T-helper 17 cell (primary cell): ENCODE measurements at places on chromosomes 2 and 18.

- DNase-seq = no peak
- H3K27ac ChIP-seq = no peak overlapping the region
- peaks cover 13% of the 10 kb centered on the region for H3K36me3 ChIP-seq
- H3K4me3 ChIP-seq = no peak overlapping the region
Measured at GRCh38 chr2:230360028-230360427, 33.0 kb downstream of the SP140L start.

- peak; percentile 86 for DNase-seq
- no peaks in the 10 kb centered on the region for H3K27me3 ChIP-seq
- H3K36me3 ChIP-seq = no peaks in the 10 kb centered on the region
- peaks cover 56% of the 10 kb centered on the region for H3K4me1 ChIP-seq
- H3K4me3 ChIP-seq = peak within 1 kb of the TSS; percentile 91
- peak within 1 kb of the TSS; percentile 90 for H3K27ac ChIP-seq
Measured at GRCh38 chr2:240560084-240560479, at the start of gene DUSP28. TSS of gene DUSP28 (plus strand) at chr2:240560357. CDS start at chr2:240560685, 328 bp downstream.

GRCh38 chr2:230919681-230920080 is 5.4 kb downstream of the GPR55 start:
- peaks cover 23% of the 10 kb centered on the region for H3K4me1 ChIP-seq
- H3K27ac ChIP-seq = peak overlapping the region; percentile 37
- no peak for DNase-seq
- peaks cover 14% of the 10 kb centered on the region for H3K27me3 ChIP-seq
- H3K4me3 ChIP-seq = no peak overlapping the region
- peaks cover 3% of the 10 kb centered on the region for H3K36me3 ChIP-seq

- peaks cover 2% of the 10 kb centered on the region for H3K36me3 ChIP-seq
- H3K4me1 ChIP-seq = peaks cover 5% of the 10 kb centered on the region
- H3K27me3 ChIP-seq = peaks cover 48% of the 10 kb centered on the region
- no peak overlapping the region for H3K4me3 ChIP-seq
- no peak for DNase-seq
Measured at GRCh38 chr18:8711736-8712135, 6.4 kb downstream of the MTCL1 start.

DNA sequence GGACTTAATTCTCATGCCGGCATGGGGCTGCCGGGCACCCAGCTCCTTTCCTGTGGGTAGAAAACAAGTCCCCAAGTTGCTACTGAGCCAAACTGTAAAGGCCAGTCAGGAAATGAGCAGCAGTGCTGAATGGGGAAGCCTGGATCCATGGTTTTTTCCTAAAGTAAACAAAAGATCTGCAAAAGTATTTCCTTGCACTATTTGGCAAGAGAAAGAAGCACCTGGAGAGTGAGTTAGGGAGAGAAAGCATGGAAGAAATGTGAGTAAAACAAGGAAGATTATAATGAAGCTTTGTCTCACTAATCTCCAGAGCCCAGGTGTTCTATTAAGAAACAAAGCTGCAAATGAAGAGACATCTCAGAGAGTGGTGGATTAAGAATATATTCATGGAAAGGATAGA is 117.6 kb downstream of the METTL8 start:
- no peak for DNase-seq
- no peak overlapping the region for H3K27ac ChIP-seq
- peaks cover 32% of the 10 kb centered on the region for H3K4me1 ChIP-seq
- peaks cover 4% of the 10 kb centered on the region for H3K36me3 ChIP-seq
- no peak overlapping the region for H3K4me3 ChIP-seq

GRCh38 chr2:177326005-177326404 is 61.5 kb upstream of the NFE2L2 start:
- H3K36me3 ChIP-seq = peaks cover 7% of the 10 kb centered on the region
- no peak overlapping the region for H3K4me3 ChIP-seq
- no peak overlapping the region for H3K27ac ChIP-seq
- H3K4me1 ChIP-seq = peaks cover 4% of the 10 kb centered on the region

DNA sequence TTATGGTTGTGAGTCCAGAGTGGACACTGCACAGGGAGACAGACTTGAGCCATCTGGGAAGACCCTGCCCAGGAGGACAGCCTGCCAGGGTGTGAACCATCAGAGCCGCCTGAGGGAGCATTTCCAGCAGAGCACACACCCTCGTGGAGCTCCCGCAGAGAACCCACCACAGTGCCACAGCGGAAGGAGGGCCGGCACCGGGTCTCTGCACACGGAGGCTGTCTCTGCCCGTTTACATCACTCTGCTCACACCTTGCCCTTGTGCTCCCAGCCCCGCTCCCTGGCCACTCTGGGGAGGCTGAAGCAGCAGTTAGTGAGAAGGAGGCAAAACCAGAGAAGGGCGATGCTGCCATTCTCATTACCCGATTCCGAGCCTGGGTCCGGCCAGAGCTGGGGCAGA is 161.9 kb downstream of the KLHL29 start:
- no peak overlapping the region for H3K4me3 ChIP-seq
- peaks cover 2% of the 10 kb centered on the region for H3K36me3 ChIP-seq
- H3K27ac ChIP-seq = no peak overlapping the region
- no peak for DNase-seq
- H3K27me3 ChIP-seq = peaks cover 17% of the 10 kb centered on the region

DNA sequence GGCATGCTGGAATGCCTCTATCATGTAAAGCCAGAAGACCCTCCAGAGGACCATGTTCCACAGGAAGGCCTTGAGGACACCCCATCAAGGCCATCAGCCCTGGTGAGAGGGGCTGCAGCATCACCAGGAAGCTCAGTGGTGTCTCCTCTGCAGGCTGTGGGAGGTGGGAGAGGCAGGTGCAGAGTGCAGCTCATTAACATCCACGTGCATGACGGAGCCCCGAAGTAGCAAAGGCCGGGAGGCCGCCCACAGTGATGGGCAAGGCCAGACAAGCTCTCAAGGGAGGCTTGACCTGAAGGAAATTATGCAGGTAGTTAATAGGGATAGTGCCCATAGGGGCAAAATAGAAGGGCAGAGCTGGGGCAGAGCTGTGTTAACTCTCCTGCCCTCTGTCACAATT is 30.3 kb upstream of the SMCHD1 start:
- no peak for DNase-seq
- no peak overlapping the region for H3K4me3 ChIP-seq
- H3K27ac ChIP-seq = no peak overlapping the region
- H3K4me1 ChIP-seq = peaks cover 3% of the 10 kb centered on the region
- H3K36me3 ChIP-seq = no peaks in the 10 kb centered on the region

- H3K4me1 ChIP-seq = no peaks in the 10 kb centered on the region
- no peak for DNase-seq
- no peaks in the 10 kb centered on the region for H3K27me3 ChIP-seq
- no peak overlapping the region for H3K4me3 ChIP-seq
- peaks cover 2% of the 10 kb centered on the region for H3K36me3 ChIP-seq
Measured at GRCh38 chr2:207375207-207375875, 154.4 kb upstream of the CREB1 start.

GRCh38 chr2:178830451-178830850 is 23.2 kb upstream of the TTN start:
- no peak overlapping the region for H3K4me3 ChIP-seq
- H3K27ac ChIP-seq = no peak overlapping the region
- DNase-seq = no peak
- peaks cover 2% of the 10 kb centered on the region for H3K36me3 ChIP-seq
- H3K4me1 ChIP-seq = peaks cover 3% of the 10 kb centered on the region

- H3K27ac ChIP-seq = no peak overlapping the region
- H3K27me3 ChIP-seq = peaks cover 26% of the 10 kb centered on the region
- no peaks in the 10 kb centered on the region for H3K36me3 ChIP-seq
- no peak overlapping the region for H3K4me3 ChIP-seq
Measured at GRCh38 chr2:200258081-200258480, 48.4 kb upstream of the SPATS2L start.

GRCh38 chr2:86787736-86788135 is 3.0 kb downstream of the CD8A start:
- DNase-seq = no peak
- peaks cover 5% of the 10 kb centered on the region for H3K36me3 ChIP-seq
- no peak overlapping the region for H3K27ac ChIP-seq
- H3K4me3 ChIP-seq = no peak overlapping the region

GRCh38 chr18:13643261-13643751 is 83.1 kb downstream of the FAM210A start:
- H3K27me3 ChIP-seq = no peaks in the 10 kb centered on the region
- no peak for DNase-seq
- no peak overlapping the region for H3K4me3 ChIP-seq
- peaks cover 6% of the 10 kb centered on the region for H3K36me3 ChIP-seq
- no peak overlapping the region for H3K27ac ChIP-seq

- H3K27ac ChIP-seq = no peak overlapping the region
- no peak overlapping the region for H3K4me3 ChIP-seq
- H3K27me3 ChIP-seq = peaks cover 10% of the 10 kb centered on the region
- H3K36me3 ChIP-seq = no peaks in the 10 kb centered on the region
Measured at GRCh38 chr18:79608069-79608468, 71.5 kb upstream of the CTDP1 start.

DNA sequence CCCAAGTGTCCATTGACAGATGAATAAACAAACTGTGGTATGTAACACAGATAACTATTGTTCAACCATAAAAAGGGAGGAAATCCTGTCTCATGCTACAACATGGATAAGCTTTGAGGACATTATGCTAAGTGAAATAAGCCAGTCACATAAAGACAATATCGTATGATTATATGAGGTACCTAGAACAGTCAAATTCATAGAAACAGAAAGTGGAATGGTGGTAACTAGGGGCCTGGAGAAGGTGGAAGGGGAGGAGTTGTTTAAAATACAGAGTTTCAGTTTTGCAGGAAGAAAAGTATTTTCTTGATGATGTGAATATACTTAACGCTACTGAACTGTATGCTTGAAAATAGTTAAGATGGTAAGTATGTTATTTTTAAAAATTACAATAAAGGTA is 304.6 kb upstream of the CXCR4 start:
- peaks cover 73% of the 10 kb centered on the region for H3K27me3 ChIP-seq
- no peak overlapping the region for H3K27ac ChIP-seq
- no peaks in the 10 kb centered on the region for H3K36me3 ChIP-seq
- no peak for DNase-seq
- H3K4me1 ChIP-seq = peaks cover 13% of the 10 kb centered on the region
- no peak overlapping the region for H3K4me3 ChIP-seq

DNA sequence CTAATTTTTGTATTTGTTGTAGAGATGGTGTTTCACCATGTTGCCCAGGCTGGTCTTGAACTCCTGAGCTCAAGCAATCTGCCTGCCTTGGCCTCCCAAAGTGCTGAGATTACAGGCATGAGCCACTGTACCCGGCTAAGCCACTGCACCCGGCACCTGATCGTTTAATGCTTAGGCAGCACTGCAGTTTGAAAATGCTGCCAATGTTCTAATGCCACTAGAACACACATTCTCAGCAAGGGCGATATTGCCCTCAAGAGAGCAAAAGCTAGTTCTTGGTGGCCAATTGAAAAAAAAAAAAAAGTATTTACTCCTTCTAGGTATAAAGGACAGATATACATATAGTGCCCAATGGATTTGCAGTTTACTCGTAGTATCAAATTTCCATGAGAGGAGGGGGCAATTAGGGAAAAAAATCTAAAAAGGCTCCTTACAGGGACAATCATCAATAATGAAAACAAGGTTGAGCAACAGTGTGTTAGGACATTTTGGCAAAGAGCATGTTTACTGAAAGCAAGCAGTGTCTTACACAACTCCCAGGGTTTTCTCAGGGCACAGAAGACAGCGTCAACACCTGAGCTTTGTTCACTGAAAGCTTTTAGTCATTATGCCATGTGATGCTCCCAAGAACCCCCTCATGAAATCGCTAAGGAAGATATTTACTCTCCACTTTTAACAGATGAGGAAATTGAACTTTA is 199.9 kb upstream of the PKDCC start:
- peaks cover 56% of the 10 kb centered on the region for H3K27me3 ChIP-seq
- H3K4me3 ChIP-seq = no peak overlapping the region
- DNase-seq = no peak
- no peaks in the 10 kb centered on the region for H3K4me1 ChIP-seq
- peaks cover 3% of the 10 kb centered on the region for H3K36me3 ChIP-seq

DNA sequence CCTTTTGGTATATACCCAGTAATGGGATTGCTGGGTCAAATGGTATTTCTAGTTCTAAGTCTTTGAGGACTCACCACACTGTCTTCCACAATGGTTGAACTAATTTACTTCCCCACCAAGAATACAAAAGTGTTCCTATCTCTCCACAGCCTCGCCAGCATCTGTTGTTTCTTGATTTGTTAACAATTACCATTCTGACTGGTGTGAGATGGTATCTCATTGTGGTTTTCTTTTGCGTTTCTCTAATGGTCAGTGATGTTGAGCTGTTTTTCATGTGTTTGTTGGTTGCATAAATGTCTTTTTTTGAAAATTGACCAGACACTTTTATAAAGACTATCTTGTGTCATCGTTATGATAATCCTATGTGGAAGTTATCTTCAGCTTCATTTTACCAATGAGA is 16.0 kb upstream of the ATP8B1 start:
- no peak overlapping the region for H3K27ac ChIP-seq
- H3K4me1 ChIP-seq = no peaks in the 10 kb centered on the region
- no peak for DNase-seq
- no peaks in the 10 kb centered on the region for H3K36me3 ChIP-seq
- H3K4me3 ChIP-seq = no peak overlapping the region

DNA sequence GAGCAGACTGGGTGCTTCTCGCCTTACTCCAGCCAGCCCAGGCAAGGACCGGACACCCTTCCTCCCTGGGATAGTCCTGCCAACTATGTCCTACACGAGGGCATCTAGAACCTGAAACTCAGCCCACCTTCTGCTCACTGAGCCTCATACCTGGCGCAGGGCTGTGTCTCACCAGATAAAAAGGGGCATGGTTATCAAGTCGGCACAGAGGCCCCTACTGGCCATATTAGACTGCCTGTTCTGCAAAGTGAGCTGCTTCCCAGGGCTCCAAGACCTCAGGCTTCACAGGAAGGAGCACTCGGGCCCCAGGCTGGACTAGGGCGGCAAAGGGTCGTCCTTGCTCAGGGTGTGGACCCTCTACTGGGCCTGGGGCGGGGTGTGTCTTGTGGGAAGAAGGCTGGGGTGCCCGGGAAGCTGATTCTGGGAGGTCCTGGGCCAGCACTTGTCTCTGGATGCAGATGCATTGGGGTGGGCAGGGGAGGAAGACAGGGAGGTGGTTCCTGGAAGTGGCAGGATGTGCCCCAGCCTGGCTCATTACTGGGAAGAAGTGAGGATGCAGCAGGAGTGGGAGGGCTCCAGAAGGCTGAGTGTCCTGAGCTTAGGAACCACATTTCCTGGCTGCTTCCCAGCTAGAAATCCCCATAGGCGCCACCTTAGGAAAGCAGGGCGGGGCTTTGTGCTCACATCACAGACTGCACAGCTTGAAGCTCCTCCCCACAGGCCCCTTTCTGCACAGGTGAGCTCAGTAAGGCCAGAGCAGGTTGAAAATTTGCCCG is 19.6 kb downstream of the EHD3 start:
- DNase-seq = no peak
- no peaks in the 10 kb centered on the region for H3K36me3 ChIP-seq
- no peak overlapping the region for H3K27ac ChIP-seq
- H3K27me3 ChIP-seq = no peaks in the 10 kb centered on the region
- H3K4me3 ChIP-seq = peak overlapping the region; percentile 39
